Stimulated activated CD8-positive, alpha-beta memory T cell treated with anti-CD3 and anti-CD28 coated beads, Interleukin-2, amount 100 ng/mL, for 1 hour (primary cell): ENCODE measurements at places on chromosomes 7 and 10.

DNA sequence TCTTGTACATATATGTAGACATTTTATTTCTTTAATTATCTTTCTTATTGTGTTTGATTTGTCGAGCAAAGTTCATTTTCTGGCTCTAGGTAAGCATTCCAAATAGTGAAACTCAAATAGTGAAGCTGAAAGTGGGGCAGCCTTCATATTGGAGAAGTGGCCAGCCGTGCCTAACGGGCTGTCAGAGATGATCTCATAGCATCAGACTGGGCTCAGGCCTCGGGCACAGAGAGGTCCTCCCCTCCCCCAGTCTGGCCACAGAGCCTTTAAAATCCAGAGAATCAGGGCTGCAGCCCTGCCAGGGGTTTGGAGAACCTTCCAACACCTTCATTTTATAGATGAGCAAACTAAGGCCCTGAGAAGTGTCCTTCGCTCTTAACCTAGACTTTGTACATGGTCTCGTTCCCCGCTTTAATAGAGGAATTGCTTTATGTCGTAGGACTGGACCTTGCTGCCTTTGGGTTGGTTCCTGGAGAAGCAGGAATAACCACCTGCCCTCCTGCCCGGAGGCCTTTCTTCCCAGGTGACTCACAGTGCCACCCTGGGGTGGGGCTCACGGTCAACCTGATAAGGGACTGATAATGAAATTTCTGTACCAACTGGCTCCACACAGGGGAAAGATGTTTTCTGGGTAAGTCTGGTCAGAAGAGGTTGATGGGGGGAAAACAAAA, 7.3 kb downstream of the TSPAN15 start:
- DNase-seq = no peak

GRCh38 chr10:24153031-24153430, 55.9 kb upstream of the KIAA1217 start:
- DNase-seq = no peak

- DNase-seq = no peak
Measured at GRCh38 chr10:75887992-75888680, 456.7 kb downstream of the LRMDA start.

- no peak for DNase-seq
Measured at GRCh38 chr10:111004016-111004415, 72.8 kb upstream of the ADRA2A start.

DNA sequence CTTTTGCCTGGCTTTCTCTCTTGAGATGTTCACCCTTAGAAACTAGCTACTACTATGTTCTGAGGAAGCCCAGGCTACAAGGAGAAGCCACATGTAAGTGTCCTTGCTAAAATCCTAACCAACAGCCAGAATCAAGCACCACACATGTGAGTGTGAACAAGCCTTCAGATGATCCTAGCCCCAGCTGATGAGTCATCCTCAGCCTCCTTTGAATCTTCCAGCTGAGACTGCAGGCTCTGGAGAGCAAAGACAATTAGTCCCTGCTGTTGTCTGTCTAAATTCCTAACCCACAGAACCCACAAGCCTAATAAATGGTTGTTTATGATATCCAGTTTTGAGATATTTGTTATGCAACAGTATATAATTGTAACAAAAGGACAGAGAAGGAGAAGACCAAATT, 92.8 kb upstream of the TAC1 start:
- DNase-seq = no peak

GRCh38 chr7:119967221-119967620, 305.8 kb upstream of the KCND2 start:
- no peak for DNase-seq

- no peak for DNase-seq
Measured at GRCh38 chr7:714251-714671, 12.2 kb upstream of the DNAAF5 start.

DNA sequence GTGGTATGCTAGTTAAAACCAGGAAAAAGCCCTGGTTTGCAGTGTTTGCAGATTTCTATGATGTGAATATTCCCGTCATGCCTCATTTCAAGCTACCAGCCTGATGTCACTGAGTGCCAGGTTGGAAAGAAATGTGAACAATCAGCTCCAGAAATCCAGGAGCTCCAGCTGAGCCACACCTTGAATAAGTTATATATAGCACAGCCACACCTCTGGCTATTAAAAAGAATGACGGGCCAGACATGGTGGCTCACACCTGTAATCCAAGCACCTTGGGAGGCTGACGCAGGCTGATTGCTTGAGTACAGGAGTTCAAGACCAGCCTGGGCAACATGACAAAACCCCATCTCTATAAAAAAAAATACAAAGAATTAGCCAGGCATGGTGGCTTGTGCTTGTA, 18.7 kb upstream of the SLF2 start:
- no peak for DNase-seq

DNA sequence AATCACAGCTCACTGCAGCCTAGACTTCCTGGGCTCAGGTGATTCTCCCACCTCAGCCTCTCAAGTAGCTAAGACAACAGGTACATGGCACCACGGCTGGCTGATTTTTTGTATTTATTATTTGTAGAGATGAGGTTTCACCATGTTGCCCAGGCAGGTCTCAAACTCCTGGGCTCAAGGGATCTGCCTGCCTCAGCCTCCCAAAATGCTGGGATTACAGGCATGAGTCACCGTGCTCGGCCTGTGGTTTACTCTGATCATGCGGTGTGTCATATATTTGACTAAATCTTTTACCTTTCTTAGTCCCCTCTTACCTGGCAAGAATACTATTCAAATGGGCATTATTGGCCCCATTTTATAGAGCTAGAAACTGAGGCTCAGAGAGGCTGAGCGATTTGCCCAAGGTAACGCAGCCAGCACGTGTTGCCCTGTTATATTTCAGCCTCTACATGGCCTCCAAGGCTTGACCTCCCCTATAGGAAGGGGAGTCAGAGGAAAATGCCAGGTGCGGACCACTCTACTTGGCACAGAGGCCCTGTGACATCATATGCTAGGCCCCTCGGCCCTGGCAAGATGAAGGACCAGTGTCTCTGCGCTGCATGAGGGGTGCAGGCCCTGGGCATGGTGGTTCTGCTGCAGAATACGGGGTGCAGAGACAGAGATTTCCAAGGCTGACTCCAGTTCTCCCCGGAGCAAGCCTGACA, 8.2 kb downstream of the ZCCHC24 start:
- DNase-seq = no peak

DNA sequence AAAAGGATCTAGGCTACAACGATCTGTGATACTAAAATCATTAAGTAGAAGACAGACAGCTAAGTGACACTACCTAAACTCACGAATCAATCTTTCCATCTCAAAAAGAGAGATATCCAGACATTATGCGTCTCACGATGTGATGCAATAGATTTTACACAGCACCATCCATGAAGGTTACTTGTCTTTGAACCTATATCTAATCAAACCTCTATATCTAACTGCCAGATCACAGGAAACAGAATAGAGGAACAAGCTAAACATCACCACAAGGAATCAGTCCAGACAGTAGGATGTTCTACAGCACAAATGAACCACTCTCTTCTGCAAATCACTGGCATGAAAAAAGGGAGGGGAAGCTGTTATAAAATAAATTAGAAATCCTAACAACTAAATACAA, 4.1 kb downstream of the RAPGEF5 start:
- no peak for DNase-seq

- DNase-seq = no peak
Measured at GRCh38 chr7:44194562-44195145, 5.4 kb upstream of the GCK start.

DNA sequence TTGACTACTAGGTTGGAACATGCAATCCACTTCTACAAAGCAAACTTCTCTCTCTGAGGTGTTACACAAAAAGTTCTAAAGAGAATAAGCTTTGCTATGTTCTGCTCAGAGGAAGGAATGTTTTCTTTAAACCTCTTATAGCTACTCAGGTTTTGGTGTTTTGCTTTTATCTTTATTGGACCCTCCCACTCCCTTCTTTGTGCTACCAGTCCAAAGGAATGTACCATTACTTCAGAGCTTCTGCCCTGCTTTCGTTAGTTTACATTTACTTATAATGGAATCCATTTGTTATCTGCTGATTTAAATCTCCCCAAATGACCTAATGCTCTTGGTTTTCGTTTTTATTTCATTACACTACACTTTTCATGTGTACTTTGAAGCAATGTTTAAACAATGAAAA, 154.9 kb downstream of the ATE1 start:
- DNase-seq = no peak

DNA sequence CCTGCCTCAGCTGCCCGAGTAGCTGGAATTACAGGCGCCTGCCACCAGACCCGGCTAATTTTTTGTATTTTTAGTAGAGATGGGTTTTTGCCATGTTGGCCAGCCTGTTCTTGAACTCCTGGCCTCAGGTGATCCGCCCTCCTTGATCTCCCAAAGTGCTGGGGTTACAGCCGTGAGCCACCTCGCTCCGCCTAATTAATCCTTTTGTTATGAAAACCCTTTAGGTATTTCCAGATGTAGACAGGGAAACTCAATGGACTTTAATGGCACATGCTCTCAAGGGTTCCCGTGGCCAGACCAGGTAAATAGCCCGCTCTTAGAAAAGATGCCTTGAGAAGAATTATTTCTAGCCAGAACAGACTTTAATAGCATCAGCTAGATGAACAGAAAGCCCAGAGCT, 19.7 kb upstream of the EXOC4 start:
- DNase-seq = no peak

DNA sequence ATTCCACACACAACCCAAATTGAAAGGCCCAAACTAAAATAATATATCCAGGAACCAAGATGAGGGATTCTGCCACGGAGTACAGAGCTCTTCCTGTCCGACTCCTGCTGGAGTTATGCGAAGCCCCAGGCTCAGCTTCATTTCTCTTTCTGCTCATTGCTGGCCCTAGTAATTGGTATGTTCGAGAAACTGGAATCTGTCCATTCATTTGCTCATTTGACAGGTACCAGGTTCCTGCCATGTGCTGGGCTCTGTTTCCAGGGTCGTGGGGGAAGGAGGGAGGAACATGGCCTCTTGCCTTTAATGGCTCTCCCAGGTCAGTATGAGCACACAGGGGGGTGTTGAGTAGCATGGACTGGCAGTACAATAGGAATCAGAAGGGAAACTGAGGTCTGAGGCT, 179.2 kb upstream of the SHH start:
- DNase-seq = no peak

DNA sequence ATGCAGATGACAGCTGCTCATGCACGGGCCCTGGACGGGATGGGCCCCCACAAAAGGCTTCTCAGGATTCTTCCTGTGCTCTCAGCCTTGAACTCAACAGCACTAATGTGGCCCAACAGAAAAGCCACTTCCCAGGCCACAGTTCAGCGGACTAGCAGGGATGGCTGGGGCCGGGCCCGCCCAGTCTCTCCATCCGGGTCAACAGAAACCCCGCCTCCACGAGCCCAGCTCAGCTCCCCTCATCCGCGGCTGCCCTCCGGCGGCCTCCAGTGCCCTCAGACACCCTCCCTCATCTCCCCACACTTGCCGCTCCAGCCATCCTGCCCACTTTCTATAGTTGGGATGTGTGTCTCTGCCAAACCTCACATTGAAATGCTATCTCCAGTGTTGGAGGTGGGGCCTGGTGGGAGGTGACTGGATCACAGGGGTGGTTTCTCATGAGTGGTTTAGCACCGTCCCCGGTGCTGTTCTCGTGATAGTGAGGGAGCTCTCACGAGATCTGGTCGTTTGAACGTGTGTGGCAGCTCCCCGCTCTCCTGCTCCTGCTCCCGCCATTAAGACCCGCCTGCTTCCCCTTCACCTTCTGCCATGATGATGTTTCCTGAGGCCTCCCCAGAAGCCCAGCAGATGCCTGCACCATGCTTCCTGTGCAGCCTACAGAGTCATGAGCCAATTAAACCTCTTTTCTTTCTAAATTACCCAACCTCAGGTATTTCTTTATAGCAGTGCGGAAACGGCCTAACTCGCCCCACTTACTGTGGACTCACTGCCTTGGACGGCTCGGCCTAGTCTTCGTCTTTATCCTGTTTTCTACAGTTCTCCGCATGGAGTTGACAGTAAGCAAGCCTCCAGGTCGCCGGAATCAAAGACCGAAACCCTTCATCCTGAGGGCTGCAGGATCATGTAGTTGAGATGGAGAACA, 169.9 kb upstream of the RNF32 start:
- DNase-seq = no peak

- no peak for DNase-seq
Measured at GRCh38 chr10:50351483-50352146, 100.3 kb upstream of the ASAH2 start.

DNA sequence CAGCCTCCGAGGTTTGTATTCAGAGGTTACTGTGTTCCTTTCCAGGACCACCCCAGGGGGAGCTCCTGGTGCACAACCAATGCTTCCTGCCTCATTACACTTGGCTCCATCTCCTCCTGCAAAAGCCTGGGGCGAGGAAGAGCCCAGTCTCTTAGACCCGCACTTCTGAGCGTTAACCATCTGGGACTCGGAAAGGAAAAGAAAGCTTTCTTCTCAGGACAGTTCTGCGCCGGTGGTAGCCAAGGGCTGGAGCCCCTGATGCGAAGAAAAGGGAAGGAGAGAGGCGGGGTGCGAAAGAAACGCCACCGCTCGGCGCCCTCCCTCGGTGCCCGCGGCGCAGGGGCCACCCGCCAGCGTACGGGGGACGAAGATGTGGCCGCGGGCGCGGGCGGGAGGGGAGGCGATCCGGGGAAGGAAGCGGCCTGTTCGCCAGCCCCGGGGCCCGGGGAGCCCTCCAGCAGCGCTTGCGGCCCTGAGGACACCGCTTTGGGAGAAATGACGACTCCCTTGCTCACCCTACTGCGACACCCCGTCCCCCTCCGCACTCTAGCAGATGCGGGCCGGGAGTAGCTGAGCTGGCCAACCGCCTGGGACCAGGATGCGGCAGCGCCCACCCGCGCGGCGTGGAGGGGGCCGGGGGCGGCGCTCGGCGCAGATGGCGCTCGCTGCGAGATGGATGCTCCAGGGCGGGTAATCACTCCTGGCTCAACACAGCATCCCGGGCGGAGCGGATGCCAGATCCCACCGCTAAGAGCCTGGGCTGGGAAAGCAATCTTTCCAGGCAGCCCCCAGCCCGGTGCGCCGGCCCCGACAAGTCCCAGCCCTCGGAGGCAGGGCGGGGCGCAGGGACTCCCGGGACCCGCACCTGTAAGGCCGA, 1.3 kb downstream of the NRCAM start:
- no peak for DNase-seq

DNA sequence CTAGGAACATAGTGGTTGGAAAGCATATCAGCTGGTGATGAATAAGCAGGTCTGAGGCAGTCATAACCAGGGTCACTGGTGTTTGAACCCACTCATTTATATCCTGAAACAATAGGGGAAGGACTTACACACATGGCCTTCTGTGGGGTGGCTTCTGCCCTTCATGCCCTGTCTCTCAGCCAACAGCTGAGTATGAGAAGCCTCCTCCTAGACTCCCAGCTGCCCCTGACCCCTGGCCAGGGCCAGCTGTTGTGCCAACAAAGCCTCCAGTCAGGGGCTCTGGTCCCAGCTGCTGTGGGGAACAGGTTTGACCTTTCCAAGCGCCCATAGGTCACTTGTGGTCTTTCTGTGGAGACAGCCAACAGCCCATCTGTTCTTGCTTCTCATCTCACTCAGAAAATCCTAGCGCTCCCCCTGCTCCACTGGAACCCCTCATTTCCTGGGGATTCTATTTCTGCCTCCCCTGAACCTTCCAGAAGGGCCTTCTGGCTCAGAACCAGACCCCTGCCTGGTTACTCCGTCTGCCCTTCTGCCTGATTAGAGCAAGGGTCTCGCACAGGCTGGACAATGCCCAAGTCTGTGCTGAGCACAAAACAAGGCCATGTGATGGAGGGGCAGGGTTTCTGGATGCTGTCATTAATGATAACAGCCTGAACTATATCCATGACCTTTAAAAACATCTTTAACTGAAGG, 9.7 kb upstream of the PURB start:
- DNase-seq = no peak

- no peak for DNase-seq
Measured at GRCh38 chr7:205115-206010, 13.0 kb downstream of the FAM20C start.

- no peak for DNase-seq
Measured at GRCh38 chr10:50788951-50789945, 49.5 kb downstream of the ASAH2B start.
